Activated T-helper 2 cell treated with anti-CD3 and anti-CD28 coated beads, Interferon-gamma antibody, Interleukin-2, Interleukin-4, amounts not matched to agents 10 μg/mL and 5 μg/mL and 100 μg/mL, durations not matched to agents 14 hours and 24 hours and 36 hours (primary cell): ENCODE measurements at places on chromosomes 1 and 21. TPM values are rescaled to one million over a fixed set of nuclear protein-coding genes. Genes with fewer than 3 reads are reported as not detected.

The C1orf185 gene
- total RNA-seq, result not detected in 2 replicates

DNA sequence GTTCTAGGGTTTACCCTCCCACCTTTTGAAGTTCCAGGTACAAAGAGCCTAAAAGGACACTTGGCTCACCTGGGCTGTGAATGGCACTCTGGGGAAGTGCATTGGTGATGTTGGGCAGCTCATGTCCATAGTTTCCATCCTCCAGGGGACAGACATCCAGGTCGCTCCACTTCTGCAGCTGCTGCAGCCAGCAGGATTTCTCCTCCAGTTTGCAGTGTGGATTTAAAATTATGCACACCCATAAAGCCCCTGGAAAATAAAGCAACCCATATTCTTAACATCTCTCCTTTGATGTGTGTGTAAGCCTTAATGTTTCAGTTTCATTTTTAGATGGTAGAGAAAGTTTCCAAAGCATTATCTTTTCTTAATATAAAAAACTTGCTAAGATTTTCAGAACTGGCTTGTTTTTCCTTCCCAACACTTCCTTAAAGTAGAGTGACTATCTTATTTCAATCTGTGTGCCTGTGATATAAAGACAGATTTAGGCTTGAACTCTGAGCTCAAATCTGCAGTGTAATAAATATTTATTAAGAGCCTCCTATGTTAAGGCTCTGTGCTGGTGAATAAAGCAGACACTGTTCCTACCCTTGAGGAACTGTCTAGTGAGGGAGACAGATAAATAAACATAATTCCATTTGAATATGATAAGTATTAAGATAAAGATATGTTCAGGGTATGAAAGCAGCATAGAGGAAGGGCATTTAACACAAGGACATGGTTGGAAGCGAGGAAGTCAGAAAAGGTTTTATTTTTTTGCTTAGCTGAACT lies 39.1 kb downstream of the UROD start:
- DNase-seq, result no peak

DNA sequence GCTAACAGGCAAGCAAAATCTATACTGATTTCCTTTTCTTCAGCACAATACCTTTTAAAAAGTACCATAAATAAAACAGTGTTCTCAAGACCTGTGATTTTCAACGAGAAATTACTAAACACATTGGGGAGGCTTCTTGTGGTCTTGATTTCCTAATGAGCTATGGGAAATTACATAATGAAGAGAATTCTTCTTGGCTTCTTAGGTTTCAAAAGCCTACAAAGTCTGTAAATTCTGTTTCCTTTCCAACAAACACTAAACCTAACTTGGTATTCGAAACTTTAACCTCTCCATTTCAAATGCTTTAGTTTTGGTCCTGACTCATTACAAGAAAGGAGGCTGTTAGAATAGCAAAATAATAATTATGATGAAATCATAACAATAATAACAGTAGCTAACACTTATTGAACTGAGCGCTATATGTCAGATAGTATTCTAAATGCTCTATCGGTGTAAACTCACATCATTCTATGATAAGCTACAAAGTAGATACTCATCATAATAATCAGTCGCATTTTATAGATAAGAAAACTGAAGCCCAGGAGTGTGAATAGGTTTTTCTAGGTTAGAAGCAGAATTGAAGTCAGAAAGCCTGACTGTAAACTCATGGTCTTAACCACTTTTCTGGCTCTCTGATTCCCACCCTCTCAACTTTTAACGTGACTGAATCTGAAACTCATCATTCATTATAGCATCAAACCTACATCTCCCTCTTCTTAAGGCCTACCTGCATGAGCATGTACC lies 486.7 kb downstream of the SMYD3 start:
- DNase-seq, result no peak

The FLG2 gene
- total RNA-seq, result not detected in 2 replicates

The SPATA45 gene
- 0.41 TPM in 1 of 2 replicates, not detected in the other for total RNA-seq

GRCh38 chr1:41850029-41850428 lies 68.7 kb downstream of the HIVEP3 start:
- no peak for DNase-seq

DNA sequence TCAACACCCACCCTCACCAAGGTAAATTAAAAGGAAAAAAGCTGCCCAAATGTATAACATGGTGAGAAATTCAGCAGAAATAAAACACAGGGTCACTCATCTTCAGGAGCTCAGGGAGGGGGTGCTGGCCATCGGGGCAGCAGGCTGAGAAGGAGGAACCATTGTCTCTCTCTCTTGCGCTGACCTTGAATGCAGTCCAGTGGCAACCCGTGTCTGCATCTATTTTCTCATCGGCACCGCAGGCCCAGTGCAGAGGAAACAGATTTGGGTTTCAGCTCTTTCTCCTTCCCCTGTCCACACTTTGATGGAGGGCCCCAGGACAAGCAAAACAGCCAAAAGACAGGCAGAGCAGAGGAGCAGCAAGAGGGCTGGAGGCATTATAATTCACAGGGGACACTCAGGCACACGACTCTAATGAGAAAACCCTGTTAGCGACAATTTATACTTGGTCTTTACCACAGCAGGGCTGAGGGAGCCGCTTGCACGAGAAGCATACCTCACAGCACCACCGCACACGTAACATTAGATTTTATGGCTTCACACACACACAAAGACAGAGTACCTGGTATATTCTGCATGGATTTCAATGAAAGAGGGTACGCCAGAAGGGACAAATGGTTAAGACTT lies 18.6 kb downstream of the MKNK1 start:
- DNase-seq, result no peak

The FCGR3A gene
- not detected in 2 replicates for total RNA-seq

DNA sequence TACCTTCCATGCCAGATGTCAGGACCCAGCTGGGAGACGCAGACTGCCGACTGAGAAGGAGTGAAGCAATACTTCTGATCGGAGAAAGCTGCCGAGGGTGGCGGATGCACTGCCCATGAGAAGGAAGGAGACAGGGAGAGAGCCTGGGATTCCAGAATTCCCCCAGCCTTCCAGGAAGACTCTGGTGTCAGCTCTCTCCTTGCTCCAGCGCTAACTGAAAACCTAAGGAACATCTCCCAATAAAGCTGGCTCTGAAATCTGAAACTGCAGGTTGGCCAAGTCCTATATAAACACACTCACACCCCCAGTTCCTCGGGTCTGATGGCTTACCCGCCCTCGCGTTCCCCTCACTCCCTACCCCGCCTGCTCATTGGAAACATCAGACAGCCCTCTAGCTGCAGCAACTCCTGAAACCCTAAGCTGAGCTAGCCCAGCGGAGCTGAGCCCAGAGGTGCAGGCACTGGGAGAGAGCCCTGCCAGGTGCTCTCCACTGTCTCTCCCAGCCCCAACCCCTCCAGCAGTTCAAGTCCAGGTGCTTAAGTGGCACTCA lies 52.3 kb downstream of the PLEKHA6 start:
- DNase-seq, result no peak

DNA sequence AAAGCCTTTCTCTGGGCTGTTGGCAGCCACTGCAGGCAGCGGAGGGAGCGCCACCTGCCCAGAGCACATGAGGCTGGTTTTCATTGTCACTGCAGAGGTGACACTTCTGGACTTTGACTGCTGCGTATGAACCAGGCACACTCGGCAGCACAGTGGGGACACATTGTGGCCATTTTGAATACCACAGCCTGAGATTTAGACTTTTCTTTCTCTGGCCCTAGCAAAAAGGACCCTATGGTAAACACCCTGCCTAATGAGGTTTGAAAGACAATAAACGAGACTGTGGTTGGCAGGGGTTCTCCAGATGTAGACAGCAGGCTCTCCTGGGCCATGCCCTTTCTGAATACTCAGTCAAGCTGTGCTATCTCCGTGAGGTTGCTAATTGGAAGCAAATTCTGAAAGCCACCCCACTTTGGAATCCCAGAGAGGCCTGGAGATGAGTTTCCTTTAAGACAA lies 12.0 kb upstream of the KCNE2 start:
- DNase-seq, result no peak

GRCh38 chr1:3564921-3565831 lies 46.1 kb downstream of the MEGF6 start:
- DNase-seq, result no peak

DNA sequence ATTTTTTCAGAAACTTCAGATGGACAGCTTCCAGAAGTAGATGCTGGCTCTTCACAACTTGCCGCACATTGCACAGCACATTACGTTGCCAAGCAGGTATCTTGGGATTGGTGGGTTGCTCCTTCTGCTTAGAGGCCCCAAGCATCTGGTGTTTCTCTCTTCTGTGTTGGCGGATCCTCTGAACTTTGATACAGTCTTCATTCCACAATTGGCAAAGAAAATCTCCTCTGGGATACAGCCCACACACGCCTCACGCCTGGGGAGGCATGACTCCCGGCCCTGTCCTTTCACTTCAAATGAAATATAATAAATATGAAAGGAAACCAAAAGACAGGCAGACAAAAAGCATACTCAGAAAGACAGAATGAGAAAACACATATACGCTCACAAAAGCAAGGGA lies 72.3 kb upstream of the PPP2R5A start:
- no peak for DNase-seq

DNA sequence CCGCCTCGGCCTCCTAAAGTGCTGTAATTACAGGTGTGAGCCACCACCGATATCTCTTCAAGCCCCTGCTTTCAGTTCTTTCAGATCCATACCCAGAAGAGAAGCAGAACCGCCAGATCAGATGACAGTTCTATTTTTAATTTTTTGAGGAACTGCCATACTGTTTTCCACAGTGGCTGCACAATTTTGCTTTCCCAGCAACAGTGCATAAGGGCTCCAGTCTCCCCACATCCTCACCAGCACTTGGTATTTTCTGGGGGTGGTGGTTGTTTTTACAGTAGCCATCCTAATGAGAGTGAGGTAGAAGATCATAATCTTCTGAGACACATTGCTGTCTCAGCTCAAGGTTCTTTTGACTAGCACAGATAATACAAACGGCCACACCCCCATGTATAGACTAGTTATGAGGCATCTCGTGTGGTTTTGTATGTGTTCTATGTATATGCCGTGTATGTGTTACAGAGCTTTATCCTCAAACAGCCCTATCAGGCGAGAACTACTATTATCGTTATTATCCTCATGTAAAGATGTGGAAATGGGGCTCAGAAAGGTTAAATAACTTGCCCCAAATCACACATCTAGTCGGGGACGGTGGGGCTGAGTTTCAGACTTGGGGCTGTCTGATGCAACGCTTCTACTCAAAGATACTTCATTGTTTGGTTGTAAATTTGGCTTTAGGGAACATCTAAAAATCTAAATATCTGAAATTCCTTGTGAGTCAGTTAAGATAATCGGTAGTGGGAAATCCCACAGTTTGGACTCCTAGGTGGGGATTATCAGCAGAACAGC lies 12.0 kb downstream of the FHAD1 start:
- DNase-seq, result no peak

The SLC16A1 gene
- total RNA-seq, result 75.8 and 77.1 TPM in 2 replicates

- DNase-seq, result no peak
These were observed 6.7 kb downstream of the CR1L start for GRCh38 chr1:207651583-207651982.

The PSMB4 gene
- 443 and 458 TPM in 2 replicates for total RNA-seq

The CELA3A gene
- not detected in 2 replicates for total RNA-seq

The UBE2U gene
- not detected in 2 replicates for total RNA-seq

GRCh38 chr1:207077470-207078377 lies 10.9 kb upstream of the C4BPB start:
- peak; percentile 47 for DNase-seq

The AMY1A gene
- not detected in 2 replicates for total RNA-seq

- DNase-seq, result no peak
These were observed 58.7 kb downstream of the TRABD2B start for GRCh38 chr1:47938520-47938919.

DNA sequence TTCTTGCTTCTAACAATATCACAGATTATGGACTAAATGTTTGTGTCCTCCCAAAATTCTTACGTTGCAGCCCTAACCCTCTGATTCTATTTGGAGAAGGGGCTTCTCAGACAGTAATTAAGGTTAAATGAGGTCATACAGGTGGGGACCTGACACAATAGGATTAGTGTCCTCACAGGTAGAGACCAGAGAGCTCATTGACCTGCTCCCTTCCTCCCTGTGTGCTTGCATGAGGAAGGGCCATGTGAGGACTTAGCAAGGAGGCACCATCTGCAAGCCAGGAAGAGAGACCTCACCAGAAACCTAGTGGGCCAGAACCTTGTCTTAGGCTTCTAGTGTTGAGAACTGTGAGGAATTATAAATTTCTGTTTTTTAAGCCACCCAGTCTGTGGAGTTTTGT lies 322.6 kb downstream of the SMYD3 start:
- no peak for DNase-seq

- no peak for DNase-seq
These were observed 26.1 kb upstream of the MTMR11 start for GRCh38 chr1:149962736-149963135.

The C1orf141 gene
- not detected in 2 replicates for total RNA-seq

- DNase-seq, result no peak
These were observed 38.5 kb downstream of the ACP6 start for GRCh38 chr1:147631839-147632238.
